ENCODE measurements at places on chromosomes 3 and 15. TPM values are rescaled to one million over a fixed set of nuclear protein-coding genes. Genes with fewer than 3 reads are reported as not detected.

DNA sequence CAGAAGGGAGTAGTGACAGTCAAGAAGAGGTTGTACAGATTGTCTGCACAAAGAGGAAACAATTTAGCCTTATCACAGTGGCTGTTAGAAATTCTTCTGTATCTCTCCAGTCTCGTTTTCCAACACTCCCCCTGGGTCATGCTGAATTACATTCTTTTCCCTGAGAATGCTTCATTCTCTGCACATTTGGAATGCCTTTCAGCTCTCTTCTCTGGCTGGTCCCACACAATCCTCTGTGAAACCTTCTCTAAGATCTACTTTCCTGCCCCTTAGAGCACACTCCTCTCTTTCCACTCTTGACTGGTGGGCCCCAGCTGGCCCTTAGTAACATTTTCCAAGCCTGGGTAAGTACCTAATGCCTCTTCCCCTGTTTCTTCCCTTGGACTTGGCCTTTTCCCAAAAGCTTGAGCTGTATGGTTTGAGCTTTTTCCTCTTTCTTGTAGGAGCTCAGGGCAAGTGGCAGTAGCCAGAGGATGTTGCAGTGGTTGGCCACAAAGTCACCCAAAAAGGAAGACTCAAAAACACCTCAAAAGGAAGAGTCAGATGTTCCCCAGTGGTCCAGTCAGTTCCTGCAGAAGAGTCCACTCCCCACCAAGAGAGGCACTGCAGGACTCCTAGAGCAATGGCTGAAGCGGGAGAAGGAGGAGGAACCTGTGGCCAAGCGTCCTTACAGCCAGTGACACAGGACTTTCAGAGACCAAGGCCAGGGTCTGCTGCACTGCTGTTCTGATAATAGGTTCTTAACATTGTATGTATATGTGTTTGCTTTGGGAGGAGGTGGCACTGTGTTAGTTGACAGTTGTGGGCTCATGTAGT, 25.7 kb downstream of the HMCES start:
- DNase-seq: no peak

DNA sequence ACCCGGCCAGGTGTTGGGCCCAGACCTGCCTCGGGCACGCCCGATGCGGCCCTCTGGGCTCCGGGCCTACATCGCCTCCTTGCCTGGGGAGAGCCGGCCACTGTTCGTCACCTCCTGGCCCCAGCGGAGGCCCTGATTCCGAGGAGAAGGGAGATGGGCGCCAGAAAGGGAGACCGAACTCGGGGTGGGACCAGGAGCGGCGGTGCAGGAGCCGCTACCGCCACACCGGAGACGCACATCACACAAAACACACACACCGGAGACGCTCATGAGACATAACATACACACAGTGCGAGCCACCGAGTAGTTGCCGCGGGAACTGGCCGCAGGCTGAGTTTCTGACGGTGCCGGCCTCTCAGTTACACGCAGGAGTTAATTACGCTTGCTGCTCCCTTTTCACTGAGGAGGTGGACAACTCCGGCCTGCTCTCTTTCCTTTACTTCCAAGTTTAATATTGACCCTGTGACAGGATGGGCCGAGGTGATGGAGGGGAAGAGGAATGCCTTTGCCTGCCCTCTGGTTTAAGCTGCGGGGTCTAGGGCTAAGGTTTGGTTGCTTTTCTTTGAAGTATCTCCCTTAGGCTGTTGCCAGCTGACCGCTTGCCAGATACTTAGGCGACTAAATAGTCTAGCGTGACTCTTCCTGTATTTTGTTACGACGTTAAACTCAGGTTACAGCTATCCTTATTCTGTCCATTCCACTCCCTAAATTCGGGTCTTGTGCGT, 570 bp downstream of the PCNP start:
- DNase-seq: peak; percentile 65

GABRB3 gene
- 26.1 TPM for total RNA-seq

GMNC gene
- 0.32 TPM for total RNA-seq

All from left cardiac atrium (tissue), 4 donors.